Activated CD4-positive, alpha-beta memory T cell treated with anti-CD3 and anti-CD28 coated beads, Interleukin-2, amount 10 ng/mL, durations not matched to agents 7 days and 5 days (primary cell): ENCODE measurements at places on chromosomes 2 and 18. TPM values are rescaled to one million over a fixed set of nuclear protein-coding genes. Genes with fewer than 3 reads are reported as not detected.

KIAA2012 gene
- total RNA-seq, result not detected

ATF2 gene
- total RNA-seq, result 63.6 TPM

IL36RN gene
- total RNA-seq, result not detected

DYSF gene
- total RNA-seq, result not detected

TSPYL6 gene
- not detected for total RNA-seq

C2orf15 gene
- total RNA-seq, result 0.35 TPM

NTSR2 gene
- total RNA-seq, result not detected

CCDC178 gene
- total RNA-seq, result not detected

G6PC2 gene
- total RNA-seq, result not detected

L3MBTL4 gene
- 0.20 TPM for total RNA-seq

SLC4A3 gene
- total RNA-seq, result not detected

REG3A gene
- total RNA-seq, result not detected

IL36B gene
- not detected for total RNA-seq

STARD6 gene
- not detected for total RNA-seq

LHCGR gene
- not detected for total RNA-seq

IL1F10 gene
- not detected for total RNA-seq
